ENCODE measurements at places on chromosomes 6 and 20.

DNA sequence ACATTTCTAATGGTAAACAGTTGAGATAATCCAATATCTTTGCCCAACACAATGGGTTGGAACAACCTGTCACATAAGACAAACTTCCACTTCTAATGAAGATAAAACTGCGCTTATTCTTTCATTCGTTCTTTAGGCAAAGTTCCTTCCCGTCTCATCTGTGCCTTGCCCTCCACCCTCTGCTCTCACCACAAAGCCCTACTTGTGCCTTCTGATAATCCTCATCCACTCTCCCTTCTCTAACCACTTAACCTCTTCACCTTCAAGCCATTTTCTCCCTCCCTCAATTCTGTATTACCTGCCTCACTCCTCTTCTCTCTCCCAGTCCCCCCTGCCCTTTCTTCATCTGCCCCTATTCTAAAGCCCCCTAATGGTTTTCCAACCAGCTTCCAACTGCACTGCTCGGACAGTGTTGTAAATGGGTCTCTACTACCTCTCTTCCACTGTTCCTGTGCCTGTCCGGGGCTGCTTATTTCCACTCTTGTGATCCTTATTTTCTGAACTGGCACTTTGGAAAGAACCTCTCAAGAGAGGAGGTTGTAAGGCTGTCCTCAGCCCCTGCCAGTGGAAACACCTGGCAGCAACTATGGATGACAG is 62.9 kb upstream of the MYB start:
- DNase-seq = no peak

DNA sequence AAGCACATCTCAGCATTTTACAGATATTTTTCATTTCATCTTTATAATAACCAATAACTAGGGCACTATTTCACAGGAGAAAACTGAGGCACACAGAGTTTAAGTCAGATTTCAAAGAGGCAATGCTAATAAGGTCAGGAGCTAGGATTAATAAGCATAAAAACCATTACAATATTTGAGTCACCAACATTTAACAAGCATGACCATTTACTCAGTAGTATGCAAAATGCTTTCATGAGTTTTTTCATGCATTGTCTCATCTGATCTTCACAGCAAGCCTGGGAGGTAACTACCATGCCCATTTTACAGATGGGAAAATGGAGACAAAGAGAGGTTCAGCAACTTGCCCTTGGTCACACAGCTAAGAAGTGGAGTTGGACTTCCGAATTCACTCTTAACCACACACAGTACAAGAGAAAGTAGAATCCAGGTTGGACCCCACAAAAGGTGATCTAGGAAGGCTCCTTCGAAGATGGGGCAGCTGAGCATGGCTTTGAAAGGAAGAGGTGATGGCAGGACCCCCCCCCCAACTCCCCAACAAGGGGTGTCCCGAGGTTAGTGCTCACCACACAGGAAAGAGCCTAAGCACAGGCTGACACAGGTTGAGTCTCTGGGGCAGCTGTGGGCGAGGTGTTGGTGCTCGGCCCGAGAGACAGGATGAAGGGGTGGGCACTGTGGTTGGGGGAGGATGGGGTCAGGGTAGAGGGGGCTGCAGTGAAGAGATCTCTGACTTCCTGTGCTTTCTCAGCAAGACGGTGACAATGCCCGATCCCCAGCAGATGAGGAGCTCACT is 108.8 kb downstream of the PREX1 start:
- no peak for DNase-seq

DNA sequence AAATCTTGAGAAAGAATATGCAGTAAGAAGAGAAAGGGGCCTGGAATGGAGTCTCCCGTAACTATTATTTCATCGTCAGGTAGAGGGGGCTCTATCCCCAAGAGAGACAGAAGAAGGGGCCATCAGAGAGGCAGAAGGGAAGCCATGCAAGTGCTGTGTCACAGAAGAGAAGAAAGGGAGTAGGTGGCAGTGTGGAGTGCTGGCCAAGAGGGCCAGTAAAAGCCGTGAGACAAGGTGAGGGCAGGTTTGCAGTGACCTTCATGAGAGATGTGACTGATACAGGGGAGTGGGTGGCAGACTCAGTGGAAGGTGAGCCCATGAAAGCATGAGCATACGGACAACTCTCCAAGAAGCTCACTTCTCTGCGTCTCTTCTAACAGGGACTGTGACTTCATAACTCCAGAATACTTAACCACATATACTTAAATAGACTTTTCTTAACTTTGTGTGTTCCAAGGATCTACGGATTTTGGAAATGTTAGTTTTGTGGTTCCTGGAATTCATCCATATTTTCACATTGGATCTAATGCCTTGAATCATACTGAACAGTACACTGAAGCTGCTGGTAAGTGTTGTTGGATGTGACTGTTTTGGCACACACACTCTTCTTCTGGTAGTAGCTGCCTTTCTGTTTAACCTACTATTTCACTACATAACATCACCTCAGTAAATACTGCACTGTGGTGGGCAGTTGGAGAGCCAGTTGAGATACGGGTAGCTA is 15.6 kb downstream of the PM20D2 start:
- no peak for DNase-seq

GRCh38 chr6:135188718-135189117 is 7.6 kb downstream of the MYB start:
- no peak for DNase-seq

GRCh38 chr20:4555188-4555890 is 166.4 kb upstream of the PRND start:
- no peak for DNase-seq

DNA sequence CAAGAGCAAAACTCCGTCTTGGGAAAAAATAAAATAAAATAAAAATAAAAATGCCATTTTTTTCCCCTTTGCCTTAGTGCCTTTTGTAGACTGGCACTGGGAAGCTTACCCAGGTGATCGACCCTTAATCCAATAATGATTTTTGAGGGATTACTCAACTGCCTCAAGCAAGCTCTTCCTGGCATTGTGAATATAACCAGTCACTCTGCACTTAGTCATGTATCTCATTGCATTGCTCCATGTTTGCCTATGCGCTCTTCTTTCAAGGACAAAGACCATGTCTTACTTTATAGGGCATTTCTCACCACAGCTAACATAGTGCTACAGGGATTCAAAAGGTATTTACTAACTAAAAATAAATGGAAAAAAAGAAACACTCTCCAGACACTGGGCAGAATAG is 13.0 kb downstream of the GFOD1 start:
- DNase-seq = no peak

DNA sequence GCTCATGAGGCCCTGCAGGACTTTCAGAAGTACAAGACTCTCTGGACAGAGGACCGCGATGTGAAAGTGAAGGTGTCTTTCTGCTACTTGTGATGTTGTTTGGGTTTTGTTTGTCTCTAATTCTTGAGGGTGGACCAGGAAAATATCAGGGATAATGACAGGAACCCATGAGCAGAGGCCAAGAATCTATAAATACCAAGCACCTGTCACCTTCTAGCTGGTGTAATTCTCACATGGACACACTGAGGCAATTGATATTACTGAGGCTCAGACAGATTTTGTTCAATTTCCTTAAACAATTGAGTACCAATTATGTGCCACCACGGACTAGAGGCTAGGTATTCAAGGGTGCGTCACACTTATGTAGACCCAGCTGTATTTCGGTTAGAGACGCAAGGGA is 107.9 kb downstream of the DNAH8 start:
- no peak for DNase-seq

DNA sequence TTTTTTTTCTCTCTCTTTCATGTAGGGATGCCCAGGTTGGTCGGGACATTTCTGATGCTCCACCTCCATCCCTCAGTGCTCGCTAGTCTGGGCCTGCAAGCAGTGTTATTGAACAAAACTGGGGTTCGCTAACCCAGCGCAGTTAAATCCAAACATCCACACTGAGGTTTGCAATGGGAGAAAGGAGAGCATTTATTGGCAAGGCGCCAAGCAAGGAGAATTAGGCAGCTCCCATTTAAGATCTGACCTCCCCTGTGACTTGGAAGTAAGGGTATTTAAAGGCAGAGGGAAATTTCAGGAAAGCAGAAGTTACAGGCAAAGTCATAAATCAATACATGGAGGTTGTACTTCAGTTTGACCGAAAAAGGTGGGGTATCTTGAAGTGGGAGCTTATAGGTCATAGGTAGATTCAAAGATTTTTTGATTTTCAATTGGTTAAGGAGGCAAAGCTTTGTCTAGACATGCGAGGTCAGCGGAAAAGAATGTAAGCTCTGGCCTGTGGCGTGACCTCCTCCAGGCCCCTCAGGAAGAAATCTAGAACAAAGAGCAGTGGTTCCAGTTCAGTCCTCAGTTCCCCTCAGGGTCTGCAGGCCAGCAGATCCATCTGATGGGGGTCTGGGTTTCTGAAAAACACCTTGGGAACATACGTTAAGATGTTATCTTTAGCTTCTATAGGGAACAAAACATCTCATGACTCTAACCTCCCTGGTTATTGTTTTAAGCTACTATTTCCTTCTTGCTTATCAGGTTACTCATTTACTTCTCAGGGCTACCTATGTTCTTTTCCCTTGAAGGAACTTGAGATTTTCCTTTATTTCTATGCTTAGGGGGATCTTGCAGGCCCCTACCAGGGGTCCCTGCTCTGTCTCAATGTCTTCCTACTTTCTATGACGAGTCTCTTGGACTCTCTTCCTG is 66.0 kb upstream of the KIF16B start:
- DNase-seq = no peak

DNA sequence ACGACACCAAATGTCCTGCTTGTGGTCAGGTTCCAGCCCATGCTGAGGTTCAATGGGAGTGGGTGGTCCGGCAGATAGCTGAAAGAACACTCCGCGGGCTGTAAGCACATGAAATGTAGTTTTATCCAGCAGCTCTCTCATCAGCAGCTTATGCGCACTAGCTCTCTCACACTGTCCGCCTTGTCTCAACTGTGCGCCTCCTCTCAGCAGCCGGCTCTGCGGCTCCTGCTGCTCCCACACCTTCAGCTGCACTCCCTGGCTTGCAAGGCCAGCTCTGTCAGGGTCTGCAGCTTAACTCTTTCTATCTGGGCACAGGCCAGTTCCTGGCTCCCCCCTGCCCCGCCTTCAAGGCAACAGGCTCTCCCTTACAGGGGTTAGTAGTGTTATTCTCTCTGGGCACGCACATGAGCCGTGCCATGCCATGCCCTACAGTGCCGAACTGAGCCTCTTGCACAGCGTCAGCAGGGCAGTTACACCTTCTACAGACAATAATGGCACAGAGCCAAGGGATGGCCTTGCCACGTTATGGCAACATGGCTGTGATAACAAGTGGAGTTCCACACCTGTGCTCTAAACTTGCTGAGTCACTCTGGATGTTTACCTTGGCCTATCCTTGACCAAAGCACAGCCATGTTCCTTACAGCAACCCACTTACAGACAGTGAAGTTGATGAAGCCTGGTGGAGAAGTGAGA is 84.0 kb upstream of the LRFN2 start:
- DNase-seq = no peak

DNA sequence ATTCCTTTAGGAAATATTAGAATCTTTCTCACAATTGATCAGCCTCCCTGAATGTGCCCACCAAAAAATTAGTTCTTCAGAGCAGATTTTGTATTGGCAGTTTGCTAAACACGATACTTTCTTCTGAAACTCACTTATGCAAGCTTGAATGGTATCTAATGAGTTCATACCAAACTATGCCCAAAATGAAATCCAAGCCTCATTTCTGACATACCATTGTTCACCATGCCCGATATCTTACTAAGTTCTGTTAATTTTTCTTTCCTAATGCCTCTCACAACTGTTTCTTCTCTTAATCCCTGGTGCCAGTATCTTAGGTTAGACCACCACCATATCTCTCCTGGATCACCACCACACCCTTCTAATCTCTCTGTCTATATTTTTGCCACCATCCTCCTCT is 755.9 kb downstream of the KIF16B start:
- no peak for DNase-seq

DNA sequence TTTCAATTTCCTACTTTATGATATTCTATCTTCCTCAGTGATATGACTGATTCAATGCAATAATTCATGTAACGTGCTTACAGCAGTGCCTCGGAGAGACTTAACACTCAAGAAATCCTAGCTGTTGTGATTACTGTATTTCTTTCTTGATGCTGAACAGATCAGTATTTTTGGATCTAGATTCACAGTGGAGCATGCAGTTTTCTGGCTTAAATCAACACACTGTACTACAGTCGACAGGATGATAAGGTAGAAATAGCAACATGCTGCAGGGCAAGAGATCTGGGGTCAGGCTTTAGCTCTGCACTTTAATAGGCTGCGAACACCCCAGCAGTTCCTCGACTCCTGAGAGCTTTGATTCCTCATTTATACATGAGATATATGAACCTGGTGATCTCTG is 161.0 kb downstream of the AIG1 start:
- DNase-seq = no peak

DNA sequence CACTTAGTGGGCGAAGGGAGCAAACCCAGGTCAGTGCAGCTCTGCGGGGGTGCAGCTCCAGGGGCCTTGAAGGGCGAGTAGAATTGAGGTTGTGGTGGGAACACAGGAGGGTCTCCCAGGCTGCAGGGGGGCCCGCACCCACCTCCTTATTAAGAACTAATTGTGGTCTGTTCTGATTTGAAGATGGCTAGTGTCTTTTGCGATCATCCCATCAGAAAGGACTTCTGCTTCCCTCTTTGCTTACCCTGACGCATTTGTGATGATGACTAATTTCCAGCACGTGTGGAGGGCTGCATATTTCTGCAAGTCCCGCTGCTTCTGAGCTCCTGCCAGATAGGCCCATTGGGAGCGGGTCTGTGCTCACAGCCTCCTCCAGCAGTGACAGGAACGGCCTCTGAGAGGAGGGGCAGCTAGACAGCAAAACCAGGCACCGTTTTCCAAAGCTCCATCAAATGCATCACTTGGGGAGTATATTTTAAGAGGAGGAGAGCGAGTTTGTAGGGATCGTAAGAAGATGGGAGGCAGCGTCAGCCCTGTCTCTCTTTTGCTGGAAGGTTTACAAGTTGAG is 268.9 kb downstream of the CDH4 start:
- DNase-seq = no peak

DNA sequence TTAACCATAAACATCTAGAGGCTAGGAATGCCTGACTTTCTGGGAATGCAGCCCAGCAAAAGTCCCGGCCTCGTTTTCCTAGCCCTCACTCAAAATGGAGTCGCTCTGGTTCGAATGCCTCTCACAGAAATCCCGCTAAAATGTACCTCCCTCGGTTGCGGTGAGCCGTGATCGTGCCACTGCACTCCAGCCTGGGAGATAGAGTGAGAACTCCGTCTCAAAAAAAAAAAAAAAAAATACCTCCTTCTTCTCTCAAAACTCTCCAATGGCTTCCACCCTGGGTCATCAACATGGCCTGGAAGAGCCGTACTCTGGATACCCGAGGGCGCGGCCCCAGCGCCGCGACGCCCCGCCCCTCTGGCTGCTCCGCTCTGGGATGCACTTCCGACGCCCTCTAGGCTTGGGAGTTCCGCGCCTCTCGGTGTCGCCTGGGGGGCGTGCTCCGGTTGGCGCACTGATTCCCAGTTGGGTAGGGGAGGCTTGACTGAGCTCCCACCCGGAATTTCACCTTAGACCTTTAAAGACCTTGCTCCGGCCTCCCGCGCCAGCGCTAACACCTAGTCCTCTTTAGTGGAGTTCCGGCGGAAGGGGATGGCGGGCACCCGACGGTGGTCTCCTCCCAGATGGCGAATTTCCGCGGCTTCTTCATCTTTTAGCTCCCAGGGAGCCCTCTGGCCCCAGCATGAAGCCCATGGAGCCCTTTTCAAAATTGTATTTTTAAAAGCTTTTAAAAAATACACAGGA is 12.3 kb downstream of the HMGN4 start:
- DNase-seq = no peak

Data from stimulated activated CD8-positive, alpha-beta memory T cell treated with anti-CD3 and anti-CD28 coated beads, Interleukin-7, amount 100 ng/mL, for 1 hour (primary cell).